Naive B cell (primary cell): ENCODE measurements at places on chromosomes 12 and 14.

DNA sequence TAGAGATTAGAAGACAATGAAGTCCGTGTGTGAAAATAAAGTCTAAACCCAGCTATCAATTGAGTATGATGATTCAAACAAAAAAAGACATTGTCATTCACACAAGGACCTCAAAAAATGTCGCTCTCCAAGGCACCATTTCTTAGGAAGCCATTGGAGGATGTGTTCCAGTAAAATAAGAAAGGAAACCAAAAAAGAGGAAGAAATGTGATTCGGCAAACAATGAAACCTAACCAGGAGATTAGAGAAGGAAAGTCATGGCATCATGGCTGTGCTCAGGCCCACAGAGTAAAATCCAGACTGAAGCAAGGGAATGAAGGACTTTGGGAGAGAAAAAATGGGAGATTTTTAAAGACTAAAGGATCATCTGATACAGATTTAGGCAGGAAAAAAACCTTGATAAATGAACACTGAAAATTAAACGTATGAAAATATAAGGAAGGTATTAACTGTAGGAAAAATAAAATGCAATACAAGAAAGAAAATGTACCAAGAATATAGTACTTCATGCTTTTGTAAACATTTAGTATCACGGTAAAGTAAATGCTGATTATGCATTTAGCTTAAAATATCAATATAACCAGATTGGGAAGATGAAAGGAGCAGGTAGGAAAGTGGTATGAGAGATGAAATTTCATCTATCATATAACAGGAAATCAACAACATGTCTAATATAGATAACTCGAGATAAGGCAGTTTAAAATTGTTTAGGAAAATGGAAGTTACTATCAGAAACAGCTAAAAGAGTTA lies 38.2 kb upstream of the MTHFD1 start:
- no peak for DNase-seq

GRCh38 chr14:105532735-105533141 lies 6.4 kb downstream of the TMEM121 start:
- peak; percentile 65 for DNase-seq

GRCh38 chr14:85214471-85214870 lies 315.5 kb upstream of the FLRT2 start:
- DNase-seq: no peak

DNA sequence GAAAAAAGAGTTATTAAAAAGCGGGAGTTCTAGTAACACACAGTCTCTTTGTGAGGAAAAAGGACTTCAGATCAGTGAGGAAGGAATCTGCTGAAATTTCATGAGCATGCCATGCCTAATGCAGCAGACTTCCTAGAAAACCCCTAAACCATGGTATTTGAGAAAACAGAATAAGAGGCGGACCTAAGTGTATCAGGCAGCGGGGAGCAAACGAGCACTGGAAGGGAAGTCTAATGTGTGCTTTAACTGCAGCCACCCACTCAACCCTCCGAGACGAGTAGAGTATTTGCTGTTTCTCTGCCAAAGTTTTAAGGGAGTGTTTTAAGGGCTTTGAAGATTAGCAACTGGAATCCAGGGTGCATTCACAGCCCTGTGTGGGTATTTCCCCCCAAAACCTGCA lies 36.5 kb downstream of the ACADS start:
- DNase-seq: no peak

DNA sequence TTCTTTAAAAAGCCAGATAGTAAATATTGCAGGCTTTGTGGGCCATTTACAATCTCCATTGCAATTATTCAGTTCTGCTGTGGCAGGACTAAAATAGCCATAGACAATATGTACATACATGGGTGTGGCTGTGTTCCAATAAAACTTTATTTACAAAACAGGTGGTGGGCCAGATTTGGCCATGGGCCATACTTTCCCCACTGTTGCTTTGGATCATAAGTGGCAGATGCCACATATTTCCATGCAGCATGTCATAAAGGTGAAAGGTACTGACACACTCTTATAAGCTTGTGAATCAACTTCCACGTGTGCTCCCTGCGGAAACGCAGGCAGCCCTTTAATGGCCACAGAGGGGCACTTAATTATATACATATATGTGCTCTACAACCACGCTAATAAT lies 244.4 kb upstream of the FOXN3 start:
- no peak for DNase-seq

- peak; percentile 53 for DNase-seq
Observed at GRCh38 chr12:69154585-69155363, 84.6 kb upstream of the CPSF6 start.

DNA sequence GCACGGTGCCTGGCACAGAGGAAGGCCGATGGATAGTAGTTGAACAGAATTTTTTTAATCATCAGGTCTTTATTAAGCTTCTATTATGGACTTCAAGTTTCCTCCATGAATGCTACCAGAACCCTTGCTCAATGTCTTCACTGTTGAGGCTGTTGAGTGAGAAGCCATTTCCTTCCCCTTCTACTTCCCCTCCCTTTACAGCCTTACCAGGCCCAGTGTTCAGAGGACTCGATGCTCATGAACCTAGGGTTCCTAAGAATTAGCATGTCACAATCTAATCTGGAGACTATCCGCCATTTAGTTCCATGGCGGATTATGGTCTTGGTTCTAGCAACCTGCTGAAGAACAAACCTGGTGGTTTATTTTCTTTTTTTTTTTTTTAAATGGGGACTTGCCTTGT lies 17.7 kb downstream of the ETV6 start:
- DNase-seq: no peak

DNA sequence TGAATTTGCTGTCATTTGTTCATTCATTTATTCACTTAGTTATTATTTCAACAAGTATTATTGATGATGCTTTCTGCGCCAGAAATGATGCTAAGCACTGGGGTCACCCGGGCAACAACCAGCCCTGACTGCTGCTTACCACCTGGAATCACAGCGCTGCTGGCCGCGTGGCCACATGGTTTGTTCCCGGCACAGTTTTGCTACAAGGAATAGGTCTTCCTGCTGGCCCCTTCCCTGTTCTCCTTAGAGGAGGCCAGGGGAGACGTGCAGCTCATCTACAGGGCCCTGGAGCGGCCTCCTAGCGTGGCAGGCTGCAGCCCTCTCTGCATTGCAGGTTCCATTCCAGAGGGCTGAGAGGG lies 7.0 kb downstream of the JDP2 start:
- DNase-seq: no peak

GRCh38 chr12:89468648-89469326 lies 55.8 kb downstream of the GALNT4 start:
- DNase-seq: peak; percentile 47

GRCh38 chr14:41878321-41878720 lies 271.6 kb downstream of the LRFN5 start:
- DNase-seq: no peak

DNA sequence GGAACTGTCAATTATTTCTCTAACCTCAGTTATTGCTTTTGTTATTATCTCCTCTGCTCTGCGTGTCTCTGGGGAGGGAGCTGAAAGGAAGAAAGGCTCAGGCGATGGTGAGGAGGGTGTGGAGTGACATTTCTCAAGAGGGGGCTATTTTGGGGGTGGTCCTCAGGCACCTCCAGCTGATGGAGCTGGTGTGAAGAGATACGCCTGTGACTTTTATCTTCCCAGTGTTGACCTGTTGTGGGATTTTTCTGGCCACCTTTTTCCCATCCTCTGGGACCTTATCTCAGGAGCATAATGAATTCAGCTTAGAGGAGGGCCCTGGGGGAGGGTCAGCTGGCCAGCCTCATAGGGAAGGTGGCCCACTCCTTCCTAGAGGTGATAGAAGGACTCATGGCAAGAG lies 26.4 kb downstream of the KCNA5 start:
- no peak for DNase-seq
